Left cardiac atrium (tissue), 4 donors: ENCODE measurements at places on chromosomes 6 and 20.

DNA sequence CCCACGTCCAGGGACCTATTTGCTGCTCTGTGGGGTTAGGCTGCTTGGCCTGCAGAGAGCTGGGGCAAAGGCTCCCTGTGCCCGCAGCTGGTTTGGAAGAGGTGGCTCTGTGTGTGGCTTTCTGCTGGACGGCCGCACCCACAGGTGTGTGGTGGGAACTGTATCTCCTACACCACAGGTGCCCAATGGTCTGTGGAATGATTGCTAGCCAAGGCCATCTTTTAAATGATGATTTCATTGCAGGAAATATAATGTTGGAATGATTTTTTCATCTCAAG is 178.4 kb downstream of the DLL1 start:
- no peak for DNase-seq

GRCh38 chr6:143896126-143896860 is 32.0 kb downstream of the ZC2HC1B start:
- DNase-seq, result no peak

GRCh38 chr20:4613718-4614620 is 107.7 kb upstream of the PRND start:
- DNase-seq, result peak; percentile 43

- no peak for DNase-seq
These were observed 163.2 kb upstream of the RNF217 start for GRCh38 chr6:124798942-124799496.

DNA sequence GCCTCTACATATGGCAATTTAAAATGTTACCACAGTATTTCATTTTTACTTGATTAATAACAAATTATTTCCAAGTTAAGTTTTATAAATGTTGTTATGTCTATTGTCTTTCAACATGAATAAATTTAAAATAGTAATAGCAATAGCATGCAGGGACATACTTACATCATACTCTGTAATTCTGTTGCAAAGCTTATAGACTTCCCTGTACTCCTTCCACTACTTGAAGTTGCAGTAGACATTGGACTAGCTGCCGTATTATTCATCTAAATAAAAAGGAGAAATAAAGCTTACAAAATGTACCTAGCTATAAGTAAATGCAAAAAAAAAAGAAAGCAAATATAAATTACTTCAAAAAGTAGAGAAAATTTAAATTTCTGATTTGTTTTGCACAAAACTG is 12.7 kb downstream of the SUPT3H start:
- no peak for DNase-seq

DNA sequence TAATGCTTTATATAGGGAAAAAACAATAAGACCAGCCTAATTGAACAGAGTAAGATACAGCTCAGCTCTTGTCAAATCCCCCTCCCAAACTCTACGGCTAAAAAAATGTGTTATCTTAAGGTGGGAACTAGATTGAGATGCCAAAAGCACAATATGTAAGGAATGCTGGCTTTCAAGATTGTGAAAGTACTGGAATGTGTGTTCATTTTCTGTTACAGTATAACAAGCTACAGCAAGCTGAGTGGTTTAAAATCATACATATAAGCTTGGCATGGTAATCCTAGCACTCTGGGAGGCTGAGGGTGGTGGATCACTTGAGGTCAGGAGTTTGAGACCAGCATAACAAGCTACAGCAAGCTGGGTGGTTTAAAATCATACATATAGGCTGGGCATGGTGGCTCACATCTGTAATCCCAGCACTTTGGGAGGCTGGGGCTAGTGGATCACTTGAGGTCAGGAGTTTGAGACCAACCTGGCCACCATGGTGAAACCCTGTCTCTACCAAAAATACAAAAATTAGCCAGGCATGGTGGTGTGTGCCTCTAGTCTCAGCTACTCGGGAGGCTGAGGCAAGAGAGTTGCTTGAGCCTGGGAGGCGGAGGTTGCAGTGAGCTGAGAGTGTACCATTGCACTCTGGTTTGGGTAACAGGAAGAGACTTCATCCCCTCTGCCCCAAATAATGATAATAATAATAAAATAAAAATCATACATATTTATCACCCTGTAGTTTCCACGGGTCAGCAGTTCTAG is 297.7 kb downstream of the DOK5 start:
- no peak for DNase-seq

GRCh38 chr6:35195120-35195780 is 18.5 kb upstream of the SCUBE3 start:
- DNase-seq, result no peak

- no peak for DNase-seq
These were observed 79.1 kb downstream of the SLC22A23 start for GRCh38 chr6:3377536-3378397.

- DNase-seq, result no peak
These were observed 251.6 kb upstream of the SOX4 start for GRCh38 chr6:21341910-21342309.

DNA sequence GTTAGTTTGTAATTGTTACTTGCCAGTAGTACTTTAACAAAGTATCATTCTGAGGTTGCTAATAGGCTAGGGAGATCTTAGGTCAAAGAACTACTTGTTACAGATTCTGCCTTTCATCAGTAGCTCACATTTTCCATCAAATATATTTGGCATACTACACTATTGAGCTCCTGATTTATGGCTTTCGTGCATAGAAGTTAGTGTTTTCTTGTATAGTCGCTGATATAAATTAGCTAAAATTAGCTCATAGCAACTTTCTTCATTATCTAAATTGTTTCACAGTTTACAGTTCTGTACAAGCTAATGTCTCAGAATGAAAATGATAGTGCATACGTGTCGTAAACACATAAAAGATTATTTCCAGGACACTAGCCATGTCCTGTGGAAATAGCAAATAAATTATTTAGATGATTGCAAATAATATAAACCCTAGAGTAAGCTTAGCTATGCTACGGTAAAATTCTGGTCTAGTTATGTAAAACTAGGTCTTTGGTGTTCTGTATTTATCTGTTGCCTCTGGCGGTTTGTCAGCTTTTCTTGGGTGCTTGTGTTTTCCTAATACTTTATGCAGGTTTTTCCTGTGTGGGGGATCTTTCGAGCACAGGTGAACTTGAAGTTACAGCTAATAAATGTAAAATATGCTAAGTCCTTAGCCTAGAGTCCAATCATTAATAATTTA is 15.1 kb downstream of the PDE7B start:
- no peak for DNase-seq

DNA sequence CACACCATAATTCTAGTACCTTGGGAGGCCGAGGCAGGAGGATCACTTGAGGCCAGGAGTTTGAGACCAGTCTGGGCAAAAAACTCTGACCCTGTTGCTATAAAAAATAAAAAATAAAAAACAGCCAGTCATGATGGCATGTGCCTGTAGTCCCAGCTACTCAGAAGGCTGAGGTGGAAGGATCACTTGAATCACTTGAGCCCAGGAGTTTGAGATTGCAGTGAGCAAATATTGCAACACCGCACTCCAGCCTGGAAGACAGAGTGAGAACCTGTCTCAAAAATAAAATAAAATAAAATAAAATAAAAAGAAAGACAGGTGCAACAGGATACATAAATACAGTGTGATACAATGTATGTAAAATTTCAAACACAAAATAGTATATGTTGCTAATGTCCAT is 154.5 kb downstream of the OTOR start:
- no peak for DNase-seq

GRCh38 chr20:4135385-4136077 is 120.2 kb upstream of the RNF24 start:
- DNase-seq, result peak; percentile 65

DNA sequence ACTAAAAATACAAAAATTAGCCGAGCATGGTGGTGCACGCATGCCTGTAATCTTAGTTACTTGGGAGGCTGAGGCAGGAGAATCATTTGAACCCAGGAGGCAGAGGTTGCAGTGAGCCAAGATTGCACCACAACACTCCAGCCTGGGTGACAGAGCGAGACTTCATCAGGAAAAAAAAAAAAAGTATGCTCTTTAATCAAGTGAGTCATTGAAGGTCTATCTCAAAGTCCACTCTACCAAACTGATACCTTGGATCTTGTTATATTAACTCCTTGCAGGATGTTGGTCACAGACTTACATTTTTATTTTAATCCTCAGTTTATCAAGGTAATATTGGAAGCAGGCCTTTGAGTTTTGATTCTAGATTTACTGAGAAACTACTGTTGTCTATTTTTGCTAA is 348.7 kb downstream of the COL12A1 start:
- DNase-seq, result no peak

DNA sequence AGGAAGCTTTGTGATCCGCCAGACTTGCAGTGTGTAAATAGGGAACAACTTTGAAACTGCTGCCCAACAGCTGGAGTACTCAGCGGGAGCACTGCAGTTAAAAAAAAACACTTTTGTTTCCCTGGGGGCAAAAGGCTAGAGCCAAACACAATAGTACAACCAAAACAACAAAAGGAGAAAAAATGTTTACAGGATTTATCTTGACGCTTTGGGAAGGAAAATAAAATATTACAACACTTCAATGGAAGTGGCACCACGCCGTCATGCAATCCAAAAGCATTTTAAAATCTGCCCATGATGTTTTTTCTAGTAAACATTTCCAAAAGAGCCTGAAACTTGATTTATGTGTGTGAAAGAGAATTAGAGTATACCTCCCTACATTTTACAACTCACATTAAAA is 26.0 kb downstream of the PTPRK start:
- no peak for DNase-seq
